ENCODE measurements at places on chromosomes 3 and 15.

GRCh38 chr3:170490828-170491560, 72.3 kb downstream of the CLDN11 start:
- no peak for DNase-seq

- DNase-seq, result no peak
Observed at GRCh38 chr3:150751781-150752263, 11.1 kb downstream of the SIAH2 start.

GRCh38 chr3:70386043-70386442, 73.6 kb upstream of the MDFIC2 start:
- DNase-seq, result no peak

DNA sequence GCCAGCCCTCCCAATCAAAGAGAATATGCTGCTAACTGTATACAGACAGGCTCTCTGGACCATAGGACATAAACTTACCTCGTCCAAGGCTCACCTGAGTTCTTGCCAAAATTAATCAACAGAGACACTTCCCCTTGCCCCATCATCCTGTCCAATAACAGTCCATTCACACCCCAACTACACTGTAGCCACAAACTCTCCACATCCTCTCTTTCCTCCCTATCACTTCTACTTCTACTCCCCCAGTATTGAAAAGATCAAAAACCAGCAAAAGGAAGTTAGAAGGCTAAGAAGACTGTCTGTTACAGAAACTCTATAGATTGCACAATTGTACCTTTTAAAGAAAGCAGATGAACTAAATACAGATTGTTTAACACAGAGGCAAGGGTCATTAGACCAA, 133.5 kb upstream of the STT3B start:
- no peak for DNase-seq

DNA sequence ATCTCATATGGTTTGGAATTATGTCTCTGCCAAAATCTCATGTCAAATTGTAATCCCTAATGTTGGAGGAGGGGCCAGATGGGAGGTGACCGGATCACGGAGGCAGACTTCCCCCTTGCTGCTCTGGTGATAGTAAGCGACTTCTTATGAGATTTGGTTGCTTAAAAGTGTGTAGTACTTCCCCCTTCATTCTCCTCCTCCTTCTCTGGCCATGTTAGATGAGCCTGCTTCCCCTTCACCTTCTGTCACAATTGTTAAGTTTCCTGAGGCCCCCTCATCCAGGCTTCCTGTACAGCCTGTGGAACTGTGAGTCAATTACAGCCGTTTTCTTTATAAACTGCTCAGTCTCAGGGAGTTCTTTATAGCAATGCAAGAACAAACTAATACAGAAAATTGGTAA, 51.1 kb downstream of the NEDD4 start:
- no peak for DNase-seq

DNA sequence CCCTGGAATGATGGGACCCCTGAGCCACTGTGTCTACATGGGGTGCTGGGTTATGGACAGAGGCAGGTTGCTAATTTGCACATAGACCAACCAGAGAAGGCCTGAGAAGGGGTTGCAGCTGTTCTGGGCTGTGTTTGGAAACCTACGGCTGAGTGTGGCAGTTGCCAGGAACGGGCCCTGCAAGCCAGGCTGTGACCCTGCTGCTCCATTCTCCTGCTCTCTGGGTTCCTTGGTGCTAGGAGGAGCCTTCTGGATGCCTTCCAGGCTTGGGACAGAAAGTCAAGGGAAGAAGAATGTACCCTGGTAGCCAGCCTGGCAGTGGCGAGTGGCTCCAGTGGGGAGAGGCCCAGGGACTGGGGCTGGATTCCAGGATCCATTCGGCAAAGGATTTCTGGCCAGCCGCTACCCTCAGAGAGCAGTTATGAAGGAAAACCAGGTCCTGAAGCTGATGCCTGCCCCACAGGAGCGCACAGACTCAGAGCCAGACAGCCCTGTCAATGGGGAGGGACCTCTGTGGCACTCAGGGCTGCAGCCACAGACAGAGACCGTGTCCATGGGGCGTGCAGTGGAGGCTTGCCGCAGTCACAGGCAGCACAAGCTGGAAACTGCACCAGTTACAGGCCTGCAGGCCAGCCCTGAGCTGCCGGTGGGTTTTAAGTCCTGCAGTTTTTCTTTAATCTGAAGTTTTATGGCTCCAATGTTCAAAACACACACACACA, 55.1 kb upstream of the ACAD9 start:
- no peak for DNase-seq

- peak; percentile 64 for DNase-seq
Observed at GRCh38 chr15:38991126-38991525, 426.5 kb upstream of the RASGRP1 start.

DNA sequence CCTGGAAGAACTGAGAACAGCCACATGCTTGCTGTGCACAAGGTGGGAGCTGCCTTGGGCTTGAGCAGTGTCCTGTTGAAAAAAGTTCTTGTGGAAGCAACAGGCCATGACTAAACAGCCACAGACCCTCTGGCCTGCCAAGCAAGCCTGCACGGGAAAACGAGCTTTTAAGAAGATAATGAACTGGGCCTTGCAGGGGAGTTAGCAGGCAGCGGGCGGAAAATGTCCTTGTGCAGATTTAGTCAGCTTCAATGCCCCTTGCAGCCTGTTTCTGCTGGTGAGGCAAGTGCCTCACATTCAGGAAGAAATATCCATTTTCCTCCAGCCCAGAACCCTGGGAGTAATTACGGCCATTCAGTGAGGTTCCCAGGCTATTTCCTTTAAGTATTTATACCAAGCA, 126.2 kb upstream of the KLHL25 start:
- DNase-seq, result no peak

DNA sequence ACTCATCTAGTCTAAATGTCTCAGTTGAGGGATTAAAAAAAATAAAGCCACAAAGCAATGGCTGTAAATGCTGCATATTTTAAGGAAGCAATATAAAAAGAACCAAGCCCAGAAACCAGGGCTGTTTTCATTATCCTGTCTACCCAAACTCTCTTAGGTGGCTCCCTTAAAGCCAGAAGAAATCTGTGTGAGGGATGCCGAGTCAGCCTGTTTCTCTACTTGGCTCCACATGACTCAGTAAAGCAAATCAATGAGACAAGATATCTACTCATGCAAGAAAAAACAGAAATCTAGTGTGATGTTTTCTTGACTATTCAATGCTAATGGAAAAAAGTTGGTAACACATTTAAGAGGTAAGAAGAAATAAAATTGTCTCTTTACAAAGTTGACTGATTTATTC, 296.2 kb downstream of the ZBTB20 start:
- DNase-seq, result peak; percentile 21

- no peak for DNase-seq
Observed at GRCh38 chr3:70712449-70713082, 400.1 kb upstream of the MDFIC2 start.

DNA sequence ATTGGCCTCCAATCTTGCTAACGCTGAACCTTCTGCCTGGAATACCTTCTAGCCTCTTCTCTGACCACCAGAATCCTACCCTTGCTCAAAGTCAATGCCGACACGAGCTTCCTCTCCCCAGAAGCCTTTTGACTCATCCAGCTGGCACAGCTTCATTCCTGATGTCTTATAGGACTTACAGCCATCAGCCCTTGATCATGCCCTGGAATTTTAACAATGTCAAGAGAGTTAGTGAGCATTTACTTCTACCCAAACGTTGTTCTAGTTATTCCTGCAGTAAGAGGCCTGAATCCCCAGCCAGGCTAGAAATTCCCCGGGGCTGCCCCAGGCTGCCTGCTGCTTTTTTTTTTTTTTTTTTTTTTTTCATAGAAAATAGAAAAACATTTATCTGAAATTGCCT, 3.9 kb downstream of the CYP1A2 start:
- peak; percentile 83 for DNase-seq

DNA sequence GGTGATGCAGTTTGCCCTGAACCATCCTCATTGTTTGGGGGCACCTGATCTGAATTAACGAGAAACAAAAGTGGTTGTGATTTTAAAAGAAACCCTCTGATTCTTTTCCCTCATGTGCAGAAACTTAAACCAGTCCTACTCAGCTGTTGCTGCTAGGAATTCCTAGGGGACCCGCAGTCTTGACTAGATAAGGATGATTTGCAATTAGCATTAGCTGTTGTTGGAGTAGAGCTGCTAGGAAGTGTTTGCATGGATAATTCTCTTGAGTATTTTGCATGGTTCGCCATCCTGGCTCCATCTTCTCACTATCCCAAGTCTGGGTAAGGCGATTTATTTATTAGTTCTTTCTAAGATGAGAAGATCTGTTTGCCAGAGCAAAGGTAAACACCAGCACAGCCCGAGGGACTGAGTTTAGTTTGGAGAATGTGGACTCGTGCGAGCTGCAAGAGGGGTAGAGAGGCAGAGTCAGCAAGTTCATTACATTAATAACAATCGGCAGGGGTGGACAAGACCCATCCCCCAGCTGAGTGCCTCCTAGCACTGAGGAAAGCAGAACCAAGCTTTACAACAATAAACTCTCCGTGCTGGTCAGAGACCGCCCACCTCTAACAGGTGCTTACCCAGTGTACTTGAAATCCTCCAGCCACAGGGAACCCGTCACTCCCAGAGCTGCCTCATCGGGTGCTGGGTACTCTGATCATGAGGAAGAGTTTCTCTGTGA, 4.1 kb downstream of the FGD5 start:
- no peak for DNase-seq

DNA sequence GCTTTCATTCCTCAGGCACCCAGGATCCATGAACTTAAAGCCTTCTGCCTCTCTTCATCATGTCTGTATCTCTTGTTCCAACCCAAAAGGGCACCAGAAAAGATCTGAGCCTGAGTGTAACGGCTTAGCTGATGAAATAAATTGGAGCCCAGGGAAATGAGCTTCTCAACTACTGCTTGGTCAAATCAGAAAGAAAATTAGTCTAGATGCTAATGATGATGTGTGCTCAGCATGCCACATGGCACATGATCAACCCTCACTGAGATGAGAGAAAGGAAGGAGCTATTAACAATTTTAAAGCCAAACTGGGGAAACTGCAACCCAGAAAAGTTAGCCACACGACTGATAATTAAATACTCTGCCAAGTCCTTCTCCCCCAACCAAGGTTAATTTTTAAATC, 325.7 kb downstream of the CNTN3 start:
- DNase-seq, result no peak

- no peak for DNase-seq
Observed at GRCh38 chr3:52242039-52242438, 3.1 kb upstream of the TWF2 start.

GRCh38 chr3:140629357-140630137, 48.3 kb upstream of the TRIM42 start:
- DNase-seq, result peak; percentile 95

- DNase-seq, result peak; percentile 88
Observed at GRCh38 chr15:85482894-85483293, 102.5 kb downstream of the AKAP13 start.

GRCh38 chr3:65647369-65647768, 391.3 kb downstream of the MAGI1 start:
- no peak for DNase-seq

DNA sequence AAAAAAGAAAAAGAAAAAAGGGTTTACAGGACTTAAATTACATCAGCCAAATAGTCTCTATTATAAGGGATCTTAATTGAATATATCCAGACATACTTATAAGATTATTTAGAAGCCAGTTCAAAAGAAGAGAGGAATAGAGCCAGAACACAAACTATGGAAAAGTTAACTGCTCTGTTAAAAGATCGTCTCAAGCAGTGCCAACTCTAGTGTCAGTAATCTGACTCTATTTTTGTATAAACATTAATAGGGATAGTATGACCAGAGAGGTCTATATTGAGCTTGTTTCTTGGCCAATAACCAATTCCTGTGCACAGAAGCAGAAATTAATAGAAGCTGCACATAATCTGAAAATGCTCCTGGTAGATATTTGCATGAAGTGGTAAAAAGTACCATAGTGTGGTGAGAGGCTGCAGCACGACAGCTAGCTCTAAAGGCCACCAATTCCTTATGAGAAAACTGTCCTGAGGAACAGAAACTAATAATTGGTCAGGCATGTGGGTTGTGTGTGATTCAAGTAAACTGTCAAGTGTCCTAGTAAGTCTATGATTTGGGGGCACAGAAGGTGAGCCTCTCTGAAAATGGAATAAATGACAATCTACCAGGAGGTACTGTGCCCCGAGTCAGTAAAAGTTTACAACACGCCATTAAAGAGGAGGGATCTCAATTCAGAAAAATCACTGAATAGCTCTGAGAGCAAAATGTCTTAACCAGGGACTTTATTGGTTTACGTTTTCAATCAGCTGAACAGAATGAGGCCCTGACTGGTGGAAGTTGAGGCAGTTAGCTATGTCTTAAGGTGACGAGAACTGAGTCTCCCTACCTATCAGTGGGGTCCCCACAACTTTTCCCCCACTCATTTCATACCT, 51.5 kb upstream of the NANOGP8 start:
- no peak for DNase-seq

GRCh38 chr3:116087426-116087825, 357.9 kb downstream of the LSAMP start:
- DNase-seq, result no peak

GRCh38 chr3:32675650-32676049, 9.3 kb upstream of the CNOT10 start:
- no peak for DNase-seq

GRCh38 chr3:132840201-132840700, 118.0 kb upstream of the NPHP3 start:
- no peak for DNase-seq

DNA sequence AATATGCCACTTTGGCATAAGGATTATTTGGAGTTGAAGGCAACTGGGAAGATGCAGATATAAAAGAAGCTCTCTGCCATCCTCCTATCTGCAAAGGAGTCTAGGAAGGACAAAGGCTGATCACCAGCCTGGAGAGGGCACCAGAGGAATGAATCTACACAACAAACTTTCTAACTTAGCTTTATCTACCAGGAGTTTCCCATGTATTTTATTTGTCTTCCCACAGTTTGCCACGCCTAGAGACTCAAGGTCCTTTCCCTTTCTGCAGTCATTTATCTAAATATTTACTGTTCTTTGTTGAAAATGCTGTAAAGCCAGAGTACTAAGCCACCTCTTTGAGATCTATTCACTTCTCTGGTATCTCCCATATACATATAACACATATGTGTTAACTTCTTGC, 32.2 kb downstream of the GPR176 start:
- DNase-seq, result peak; percentile 60

DNA sequence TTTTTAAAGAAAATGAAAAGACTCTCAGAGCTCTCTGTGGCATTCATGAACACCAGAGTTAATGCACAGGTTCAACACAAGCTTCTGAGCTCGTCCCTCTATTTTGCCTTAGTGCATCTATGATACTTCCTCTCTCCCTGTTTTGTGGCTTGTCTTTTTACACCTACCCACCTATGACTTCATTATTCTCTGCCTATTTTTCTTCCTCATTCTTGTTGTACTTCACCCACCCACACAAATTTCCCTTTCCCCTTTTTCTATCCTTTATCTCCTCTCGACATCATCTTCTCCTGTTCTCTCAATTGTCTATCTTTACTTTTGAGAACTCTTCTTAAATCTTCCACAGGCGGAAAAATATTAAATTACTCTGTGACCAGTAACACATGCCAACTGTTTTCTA, 48.6 kb downstream of the OR5H15 start:
- DNase-seq, result no peak

Data from fibroblast of skin of back (primary cell).